Stimulated activated CD4-positive, alpha-beta T cell treated with anti-CD3 and anti-CD28 coated beads, Interleukin-4, amount 100 ng/mL, for 48 hours (primary cell): ENCODE measurements at places on chromosomes 1 and 21.

GRCh38 chr1:95286479-95286878, 52.5 kb downstream of the RWDD3 start:
- no peak for DNase-seq

- no peak for DNase-seq
Observed at GRCh38 chr1:72918940-72919339, 636.6 kb upstream of the NEGR1 start.

- DNase-seq, result no peak
Observed at GRCh38 chr1:214292322-214292721, 11.4 kb downstream of the SMYD2 start.

DNA sequence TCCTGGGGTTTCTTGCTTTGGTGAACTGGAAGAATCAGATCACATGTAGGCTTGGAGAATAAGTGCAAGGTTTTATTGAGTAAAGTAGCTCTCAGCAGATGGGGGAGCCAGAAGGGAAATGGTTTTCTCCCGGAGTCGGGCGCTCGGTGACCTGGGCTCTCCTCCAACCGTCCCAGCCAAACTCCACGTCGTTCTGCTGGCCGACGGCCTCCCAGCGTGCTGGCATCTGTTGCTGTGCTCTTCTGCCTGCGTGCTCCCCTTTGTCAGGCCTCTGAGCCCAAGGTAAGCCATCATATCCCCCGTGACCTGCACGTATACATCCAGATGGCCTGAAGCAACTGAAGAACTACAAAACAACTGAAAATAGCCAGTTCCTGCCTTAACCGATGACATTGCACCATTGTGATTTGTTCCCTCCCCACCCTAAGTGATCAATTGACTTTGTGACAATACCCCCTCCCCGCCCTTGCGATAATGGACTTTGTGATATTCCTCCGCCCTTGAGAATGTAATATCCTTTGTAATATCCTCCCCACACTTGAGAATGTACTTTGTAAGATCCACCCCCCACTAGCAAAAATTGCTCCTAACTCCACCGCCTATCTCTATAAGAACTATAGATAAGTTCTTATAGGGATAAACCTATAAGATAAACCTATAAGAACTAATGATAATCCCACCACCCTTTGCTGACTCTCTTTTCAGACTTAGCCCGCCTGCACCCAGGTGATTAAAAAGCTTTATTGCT, 88.3 kb downstream of the SMYD3 start:
- no peak for DNase-seq

DNA sequence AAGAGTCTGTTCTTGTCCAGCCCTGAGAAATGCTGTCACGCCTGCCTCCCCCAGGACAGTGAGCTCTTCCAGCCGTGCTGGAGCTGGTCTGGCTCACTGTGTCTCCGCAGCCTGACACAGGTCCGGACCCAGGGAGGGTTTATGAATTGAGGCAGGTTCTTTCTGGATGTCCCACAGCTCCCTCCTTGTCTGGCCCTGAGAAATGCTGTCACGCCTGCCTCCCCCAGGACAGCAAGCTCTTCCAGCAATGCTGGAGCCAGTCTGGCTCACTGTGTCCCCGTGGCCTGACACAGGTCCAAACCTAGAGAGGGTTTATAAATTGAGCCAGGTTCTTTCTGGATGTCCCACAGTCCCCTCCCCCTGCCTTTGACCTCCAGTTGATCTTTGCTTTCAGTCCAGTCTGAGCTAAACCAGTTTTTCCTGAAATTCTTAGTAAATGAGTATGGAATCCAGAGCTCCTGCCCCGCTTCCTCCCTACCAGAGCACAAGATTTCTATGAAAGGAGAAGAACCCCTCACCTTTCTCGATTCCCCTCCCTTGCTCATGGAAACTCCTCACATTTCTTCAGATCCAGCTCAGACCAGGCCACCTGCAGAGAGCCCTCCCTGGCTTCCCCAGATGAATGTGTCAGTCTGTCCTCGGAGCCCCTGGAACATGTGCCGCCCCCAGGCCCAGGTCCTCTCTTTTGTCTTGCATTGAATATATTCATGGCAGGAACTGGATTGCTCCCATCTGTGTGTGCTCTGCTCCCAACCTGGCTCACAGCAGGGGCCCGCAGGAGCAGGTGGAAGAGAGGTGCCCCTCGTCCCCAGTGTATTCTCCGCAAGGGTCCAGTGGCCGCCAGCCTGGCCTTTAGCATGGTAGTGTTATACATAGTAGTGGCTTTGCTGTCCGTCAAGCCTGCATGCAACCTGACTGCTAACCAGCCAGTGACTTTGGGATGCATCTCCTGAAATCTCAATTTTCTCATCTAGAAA, 116.3 kb downstream of the EPHB2 start:
- no peak for DNase-seq

DNA sequence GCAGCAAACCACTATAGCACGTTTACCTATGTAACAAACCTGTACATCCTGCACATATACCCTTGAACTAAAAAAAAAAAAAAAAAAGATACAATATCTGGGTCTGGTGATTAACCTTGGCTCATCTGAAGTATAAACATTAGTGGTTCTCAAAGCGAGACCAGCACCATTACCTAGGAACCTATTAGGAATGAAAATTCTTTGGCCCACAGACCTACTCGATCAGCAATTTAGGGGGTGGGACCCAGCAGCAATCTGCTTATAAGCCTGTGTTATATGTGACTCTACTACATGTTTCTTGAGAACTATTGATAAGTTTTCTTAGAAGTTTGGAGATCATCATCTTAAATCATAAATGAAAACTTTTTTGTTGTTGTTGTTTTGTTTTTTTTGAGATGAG, 9.7 kb upstream of the SPATA1 start:
- DNase-seq, result no peak

DNA sequence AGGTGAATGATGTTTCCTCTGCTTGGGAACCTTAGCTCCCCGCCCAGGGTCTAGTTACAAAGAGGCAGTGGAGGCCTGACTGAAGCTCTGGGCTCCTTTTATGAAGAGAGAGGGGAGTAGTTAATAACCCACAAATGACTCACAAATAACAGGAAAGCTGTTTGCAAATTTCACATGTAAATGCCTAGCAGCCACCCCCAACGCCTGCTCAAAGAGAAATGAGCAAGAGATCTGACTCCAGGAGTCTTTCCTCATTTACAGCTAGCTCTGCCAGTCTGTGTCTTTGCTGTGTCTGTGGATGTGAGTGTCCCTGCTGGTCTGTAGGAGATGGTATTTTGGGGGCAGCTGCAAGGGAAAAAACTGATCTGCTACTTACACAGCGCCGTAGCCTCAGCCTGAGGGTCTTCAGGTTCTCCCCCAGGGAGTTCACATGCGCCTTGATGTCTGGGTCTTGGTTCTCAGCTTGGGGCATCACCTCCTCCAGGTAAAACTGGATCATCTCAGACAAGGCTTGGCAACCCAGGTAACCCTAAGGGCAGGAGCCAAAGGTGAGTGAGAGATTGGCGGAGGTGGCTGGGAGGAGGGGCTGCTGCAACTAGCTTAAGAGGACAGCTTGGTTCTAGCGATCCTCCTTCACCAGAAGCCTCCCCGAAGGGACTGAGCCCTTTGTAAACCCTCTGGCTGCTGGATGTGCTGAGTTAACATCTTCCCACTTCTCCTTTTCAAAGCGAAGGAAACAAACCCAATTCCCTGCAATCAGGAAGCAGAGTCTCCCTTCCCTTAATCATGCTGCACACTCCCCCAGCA, at the start of gene IL19:
Gene IL19, plus strand, starts transcription at position 243 of the 807 bp plus-strand sequence. CDS start 65,890 bp downstream, outside the sequence.
- no peak for DNase-seq

GRCh38 chr21:21230672-21231071, 232.5 kb downstream of the NCAM2 start:
- no peak for DNase-seq

DNA sequence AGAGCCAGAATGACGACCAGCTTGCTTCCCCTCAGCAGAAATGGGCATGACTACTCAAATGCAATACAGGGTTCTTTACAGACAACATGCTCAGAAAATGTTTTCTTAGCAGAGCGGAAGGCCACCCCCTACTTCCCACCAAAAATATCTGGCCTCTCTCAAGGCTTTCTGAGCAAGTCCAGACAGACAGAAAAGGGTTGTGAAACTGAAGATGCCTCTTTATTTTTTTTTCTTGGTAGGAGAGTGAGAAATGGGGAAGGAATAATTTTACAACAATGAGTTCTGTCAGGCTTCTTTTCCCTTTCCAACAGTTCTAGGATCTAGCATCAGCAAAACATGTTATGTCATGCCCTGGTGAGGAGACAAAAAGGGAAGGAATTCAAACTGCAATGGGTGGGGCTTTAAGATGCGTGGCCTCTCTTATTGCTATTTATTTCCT, 172.0 kb upstream of the CAMK1G start:
- no peak for DNase-seq

GRCh38 chr1:228233136-228233535, 25.3 kb downstream of the OBSCN start:
- no peak for DNase-seq

DNA sequence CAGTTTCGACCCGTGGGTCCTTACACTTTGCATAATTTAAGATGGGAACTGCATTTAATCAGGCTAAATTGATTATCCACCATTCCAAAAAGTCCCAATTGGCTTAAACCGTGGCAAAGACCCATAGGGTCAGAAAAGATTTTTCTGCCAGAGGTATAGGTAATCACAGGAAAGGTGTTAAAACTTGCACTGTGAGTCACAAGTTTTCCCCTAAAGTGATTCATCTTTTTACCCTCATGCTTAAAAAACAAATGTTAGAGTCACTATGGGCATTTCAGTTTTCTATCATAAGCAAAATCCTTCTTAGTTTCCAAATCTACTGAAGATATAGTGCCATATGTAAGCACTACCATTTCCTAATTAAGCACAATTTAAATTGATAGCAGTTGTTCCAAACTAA, 1079.8 kb downstream of the ADGRL2 start:
- no peak for DNase-seq

- DNase-seq, result no peak
Observed at GRCh38 chr1:226310637-226311195, 1.8 kb upstream of the LIN9 start.
